Sciatic nerve (tissue), 2 donors: ENCODE measurements at places on chromosomes 12 and 14.
A peak's percentile ranks its signal among the peaks of the same experiment; 100 is the strongest.

GRCh38 chr12:126719912-126720705 lies 1546.9 kb upstream of the TMEM132C start:
- no peak for DNase-seq

GRCh38 chr12:101823891-101824290 lies 6.9 kb downstream of the GNPTAB start:
- no peak for DNase-seq

GRCh38 chr14:74505831-74506230 lies 12.3 kb downstream of the ISCA2 start:
- DNase-seq, result no peak

- no peak for DNase-seq
These were observed 146.2 kb upstream of the PWP1 start for GRCh38 chr12:107539196-107539939.

DNA sequence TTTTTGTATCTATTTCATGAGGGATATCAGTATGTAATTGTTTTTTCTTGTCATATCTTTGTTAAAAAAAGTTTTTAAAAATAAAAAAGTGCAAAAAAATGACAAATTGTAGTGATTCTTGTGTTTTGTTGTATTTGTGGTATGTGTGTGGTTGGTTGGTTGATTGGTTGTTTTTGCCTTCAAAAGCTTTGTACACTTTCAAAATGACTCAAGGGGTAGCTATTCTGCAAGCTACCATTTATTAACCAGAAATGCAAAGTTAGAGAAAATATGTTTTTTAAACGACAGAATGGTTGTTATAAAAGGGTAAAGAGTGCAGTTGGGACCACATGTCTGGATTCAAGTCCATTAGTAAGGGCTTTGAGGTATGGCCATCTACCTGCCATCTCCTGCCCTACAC lies 119.3 kb downstream of the SLC35F4 start:
- no peak for DNase-seq

- no peak for DNase-seq
These were observed 108.1 kb upstream of the DIO3 start for GRCh38 chr14:101453225-101453624.

- no peak for DNase-seq
These were observed 50.7 kb downstream of the ZC3H14 start for GRCh38 chr14:88613552-88614010.

DNA sequence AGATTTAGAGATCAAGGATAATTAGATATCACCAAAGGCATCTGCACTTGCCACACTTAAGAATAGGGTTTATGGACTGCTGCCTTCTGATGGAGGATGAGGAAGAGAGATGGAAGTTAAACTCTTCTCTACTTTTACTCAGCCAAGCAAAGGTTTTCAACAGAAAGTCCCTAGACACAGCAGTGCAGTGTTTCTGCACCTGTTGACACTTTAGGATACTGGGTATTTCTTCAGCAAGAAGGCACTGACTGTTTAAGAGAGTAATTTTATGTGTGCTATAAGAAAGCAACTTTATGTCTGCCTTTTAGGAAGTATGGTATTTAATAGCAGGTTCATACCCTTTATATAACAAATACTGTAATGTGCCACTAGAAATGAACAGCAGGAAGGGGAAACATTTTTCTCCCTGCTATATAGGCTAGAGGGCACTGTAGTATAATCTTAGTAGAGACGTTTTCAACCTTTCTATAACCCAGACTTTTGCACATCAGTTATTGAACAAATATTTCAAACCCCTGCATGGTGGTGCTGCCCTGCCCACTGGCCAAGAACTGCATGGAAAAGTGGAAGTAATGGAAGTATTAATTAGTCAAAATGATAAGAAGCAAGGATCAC lies 225.0 kb upstream of the GRIP1 start:
- DNase-seq, result no peak

- DNase-seq, result no peak
These were observed 211.3 kb downstream of the ESR2 start for GRCh38 chr14:64082837-64083236.

DNA sequence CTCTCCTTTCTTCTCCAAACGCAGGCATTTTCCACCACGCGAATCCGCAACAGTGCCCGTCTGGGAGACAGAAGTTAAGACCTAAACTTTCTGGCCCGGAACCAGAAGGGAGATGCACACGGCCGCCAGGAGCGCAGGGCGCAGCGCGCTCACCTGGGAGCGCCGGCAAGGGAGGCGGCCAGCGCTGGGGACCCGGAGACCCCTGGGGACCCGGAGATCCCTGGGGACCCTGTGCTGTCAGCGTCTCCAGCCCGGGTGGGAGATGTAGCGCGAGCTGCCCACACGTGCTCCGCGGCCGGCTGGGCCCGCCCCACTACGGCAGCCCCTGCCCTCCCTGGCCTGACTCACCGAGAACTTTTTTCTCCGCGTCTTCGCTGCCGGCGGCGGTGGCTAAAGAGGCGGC lies 620 bp downstream of the YBX3 start:
- peak; percentile 67 for DNase-seq

GRCh38 chr12:114069507-114069906 lies 103.4 kb upstream of the RBM19 start:
- no peak for DNase-seq

DNA sequence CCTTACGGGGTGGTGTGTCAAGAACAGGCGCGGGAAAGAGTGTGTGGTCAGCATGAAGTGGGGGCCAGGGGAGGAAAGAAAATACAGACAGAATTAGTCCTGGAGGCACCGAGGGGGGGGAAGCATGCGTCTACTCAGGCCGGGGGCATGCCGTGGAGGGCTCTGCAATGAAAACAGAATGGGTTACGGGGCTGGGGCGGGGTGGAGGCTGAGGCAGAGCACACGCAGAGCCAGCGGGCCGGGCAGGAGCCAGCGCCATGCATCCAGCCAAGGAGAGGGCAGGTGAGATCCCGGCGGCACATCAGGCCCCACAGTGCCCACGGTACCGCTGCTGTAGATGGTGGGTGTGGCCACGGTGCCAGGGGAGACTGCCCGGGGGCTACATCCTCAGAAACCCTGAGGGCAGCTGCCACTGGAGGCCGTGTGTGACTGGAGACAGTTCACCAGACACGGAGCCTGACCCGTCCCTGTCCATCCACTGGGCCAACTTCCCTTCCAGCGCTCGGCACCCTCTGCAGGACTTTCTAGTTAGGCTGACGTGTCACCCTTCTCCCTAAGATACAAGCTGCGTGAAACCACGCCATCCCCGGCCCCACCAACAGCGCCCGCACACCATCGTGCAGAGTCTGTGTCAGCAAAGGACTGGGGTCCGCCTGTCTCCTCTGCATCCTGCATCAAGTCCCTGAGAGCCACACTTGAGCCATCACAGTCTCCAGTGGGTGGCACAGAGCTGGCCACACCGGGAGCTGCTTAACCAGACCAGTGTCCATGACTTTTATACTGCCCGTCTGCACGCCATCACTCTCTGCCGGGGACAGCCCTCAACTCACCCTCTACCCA lies 87.4 kb downstream of the PIWIL1 start:
- no peak for DNase-seq

DNA sequence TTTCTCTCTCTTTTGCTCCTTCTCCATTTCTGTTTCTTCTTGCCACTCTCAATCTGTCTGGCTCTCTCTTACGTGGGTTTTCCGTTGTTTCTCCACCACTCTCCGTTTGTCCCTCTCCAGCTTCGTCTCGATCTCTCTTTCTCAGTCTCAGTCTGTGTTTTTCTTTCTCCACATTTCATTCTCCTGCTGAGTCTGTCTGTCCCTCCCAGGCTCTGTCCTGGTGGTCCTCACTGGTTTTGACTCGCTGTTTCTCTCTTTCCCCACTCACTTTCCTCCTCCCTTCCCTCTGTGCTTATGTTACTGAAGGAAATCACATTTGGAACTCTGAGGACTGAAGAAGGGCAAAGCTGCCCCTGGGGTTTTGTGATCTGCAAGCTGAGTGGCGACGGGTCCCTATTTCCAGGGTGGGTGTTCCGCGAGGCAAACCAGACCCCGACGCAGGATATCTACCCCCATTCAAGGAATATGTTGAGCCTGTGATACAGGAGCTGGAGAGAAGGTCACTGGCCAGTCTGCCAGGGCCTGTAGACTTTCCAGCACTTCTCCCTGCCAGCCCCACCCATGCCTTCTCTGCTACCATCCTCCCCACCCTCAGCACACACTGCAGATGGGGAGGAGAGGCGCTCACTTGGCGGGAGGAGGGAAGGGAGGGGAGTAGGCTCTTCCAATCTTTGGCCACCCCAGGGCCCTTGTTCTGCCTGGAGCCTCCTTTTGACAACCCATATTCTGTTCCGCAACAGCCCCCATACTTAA lies 102.7 kb upstream of the MAP1LC3B2 start:
- no peak for DNase-seq

DNA sequence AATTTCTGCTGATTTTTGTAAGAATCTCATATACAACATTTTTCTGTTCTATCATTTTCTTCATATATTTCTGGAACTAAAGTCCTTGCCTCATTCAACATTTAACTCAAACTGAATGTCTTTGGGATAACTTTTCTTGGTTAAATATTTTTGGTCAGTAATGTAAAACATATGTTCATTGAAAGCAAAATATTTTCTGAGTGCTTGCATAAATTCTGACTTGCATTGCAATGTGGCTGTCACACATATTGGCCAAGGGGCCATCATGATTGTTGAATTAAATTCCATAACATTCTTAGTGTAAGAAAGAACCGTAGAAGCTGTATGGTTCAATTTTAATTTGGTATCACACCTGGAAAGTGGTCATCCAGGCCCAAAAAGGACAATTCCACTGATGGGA lies 369.4 kb downstream of the GALC start:
- DNase-seq, result no peak

- no peak for DNase-seq
These were observed 124.7 kb downstream of the DAAM1 start for GRCh38 chr14:59313144-59313651.

GRCh38 chr12:120537856-120538220 lies 3.7 kb downstream of the RNF10 start:
- no peak for DNase-seq

DNA sequence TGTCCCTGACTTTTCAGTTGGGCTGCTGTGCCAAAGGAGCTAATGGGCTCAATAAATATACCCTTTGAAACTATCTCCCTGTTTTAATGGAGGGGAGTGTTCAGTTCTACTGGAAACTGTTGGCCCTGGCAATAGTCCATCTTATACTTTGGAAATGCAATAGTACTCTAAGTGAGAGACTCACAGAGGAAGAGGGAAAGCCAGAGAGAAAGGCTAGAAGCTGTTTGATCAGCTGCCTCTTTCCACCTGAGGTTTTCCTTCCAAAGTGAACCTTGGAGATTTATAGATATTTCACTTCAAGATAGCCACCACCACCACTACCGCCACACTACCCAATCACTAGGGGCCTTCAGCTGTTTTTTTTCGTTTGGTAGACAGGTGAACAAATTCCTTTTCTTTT lies 93.6 kb upstream of the CCDC91 start:
- DNase-seq, result no peak

DNA sequence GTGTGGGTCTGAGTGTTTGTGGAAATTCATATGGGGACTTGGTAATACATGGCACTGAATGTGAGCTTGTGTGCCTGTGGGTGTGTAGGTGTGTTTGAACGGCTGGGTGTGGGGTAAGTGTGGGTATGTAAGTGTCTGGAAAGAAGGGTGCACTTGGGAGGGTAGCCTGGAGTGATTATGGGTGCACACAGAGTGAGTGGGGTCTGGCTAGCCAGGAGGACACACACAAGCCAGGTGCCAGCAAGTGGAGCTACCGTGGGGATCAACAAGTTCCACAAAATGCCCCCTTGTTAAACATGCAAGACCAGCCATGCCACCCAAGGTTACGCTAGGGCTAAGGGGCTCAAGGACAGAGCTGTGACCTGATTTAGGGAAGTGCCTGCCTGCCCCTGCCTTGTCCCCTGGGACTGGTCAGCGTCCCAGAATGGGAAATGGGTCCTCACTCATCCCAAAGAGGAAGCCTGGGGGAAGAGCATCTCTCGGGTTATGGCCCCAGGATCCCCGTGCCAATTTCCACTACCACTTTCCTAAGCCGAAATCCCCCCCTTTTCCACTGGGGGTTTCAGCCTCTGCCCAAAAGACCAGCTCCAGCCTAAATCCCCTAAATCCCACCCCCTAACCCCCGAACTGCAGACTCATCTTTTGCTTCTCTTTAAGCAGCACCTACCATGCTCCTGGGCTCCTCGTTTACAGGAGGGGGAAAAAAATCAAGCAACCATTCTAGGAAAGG lies 118.6 kb downstream of the DICER1 start:
- peak; percentile 34 for DNase-seq

DNA sequence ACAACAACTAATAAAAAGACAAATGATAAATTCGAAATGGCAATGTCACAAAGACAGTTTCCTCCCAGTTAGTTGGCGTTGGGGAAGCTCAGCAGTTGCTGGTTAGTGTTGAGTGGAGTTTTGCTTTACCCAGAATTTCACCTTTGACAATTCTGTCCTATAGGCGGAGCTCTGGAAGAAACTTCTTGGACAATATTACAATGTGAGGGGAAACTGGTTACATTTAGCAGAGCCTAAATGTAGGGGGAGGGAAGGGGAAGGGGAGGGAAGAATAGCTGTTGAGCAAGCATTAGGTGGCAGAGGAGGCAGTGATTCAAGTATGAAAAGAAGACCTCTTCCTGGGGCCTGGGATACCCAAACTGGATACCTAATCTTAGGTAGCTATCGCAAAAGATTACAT lies 51.4 kb downstream of the BDKRB1 start:
- DNase-seq, result no peak

- no peak for DNase-seq
These were observed 43.0 kb downstream of the SMOC1 start for GRCh38 chr14:69922198-69922597.

GRCh38 chr14:104926619-104927431 lies 2.1 kb downstream of the PLD4 start:
- DNase-seq, result no peak

GRCh38 chr14:31018057-31018645 lies 7.3 kb upstream of the AP4S1 start:
- DNase-seq, result no peak

DNA sequence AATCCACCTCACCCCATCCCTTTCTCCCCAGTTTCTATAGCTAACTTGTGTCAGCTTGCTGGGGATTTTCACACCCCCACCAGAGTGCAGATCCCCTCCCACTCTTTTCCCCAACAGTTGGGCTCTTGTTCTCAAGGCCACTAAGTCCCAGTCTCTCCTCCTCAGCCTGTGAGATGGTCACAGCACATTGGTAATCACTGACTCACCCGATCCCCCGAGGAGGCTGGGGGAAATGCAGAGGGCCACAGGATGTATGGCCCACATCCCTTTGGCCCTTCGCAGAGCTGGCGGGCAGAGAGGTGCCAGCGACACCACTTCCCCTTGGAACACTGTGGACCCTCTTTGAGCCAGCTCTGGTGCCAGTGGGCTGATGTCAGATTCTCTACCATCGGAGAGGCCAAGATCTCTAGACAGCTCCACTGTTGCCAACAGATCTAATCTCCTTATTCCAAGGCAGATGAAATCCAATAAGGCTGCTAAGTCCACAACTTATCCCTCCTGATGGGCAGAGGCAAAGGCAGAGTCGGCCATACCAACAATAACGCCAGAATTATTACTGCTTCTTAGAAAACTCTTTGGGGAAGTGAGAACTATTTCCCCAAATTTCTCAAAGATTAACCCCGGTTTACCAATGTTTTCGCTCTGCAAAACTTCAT lies 1.6 kb downstream of the FMNL3 start:
- DNase-seq, result peak; percentile 68

- no peak for DNase-seq
These were observed 78.5 kb downstream of the CCDC91 start for GRCh38 chr12:28268608-28269229.
